Ascending aorta (tissue), 2 donors: ENCODE measurements at places on chromosomes 7 and 10.

DNA sequence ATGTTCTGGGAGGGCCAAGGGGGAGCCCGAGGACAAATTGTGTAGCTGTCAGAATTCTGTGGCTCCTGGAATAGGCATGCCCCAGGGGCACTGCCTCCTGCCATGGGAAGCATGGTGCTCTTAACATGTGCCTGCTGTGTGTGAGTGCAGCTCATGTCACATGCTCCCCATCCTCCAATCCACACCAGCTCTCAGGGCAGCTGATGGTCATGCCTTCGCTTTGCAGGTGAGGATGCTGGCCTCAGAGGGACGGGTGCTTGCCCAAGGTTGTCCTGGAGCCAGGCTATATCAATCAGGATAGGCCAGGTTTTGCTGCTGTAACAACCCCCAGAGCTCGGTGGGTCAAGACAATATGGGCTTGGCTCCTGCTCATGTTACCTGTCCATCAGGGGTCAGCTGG lies 303.4 kb downstream of the RPS24 start:
- DNase-seq, result peak; percentile 56

DNA sequence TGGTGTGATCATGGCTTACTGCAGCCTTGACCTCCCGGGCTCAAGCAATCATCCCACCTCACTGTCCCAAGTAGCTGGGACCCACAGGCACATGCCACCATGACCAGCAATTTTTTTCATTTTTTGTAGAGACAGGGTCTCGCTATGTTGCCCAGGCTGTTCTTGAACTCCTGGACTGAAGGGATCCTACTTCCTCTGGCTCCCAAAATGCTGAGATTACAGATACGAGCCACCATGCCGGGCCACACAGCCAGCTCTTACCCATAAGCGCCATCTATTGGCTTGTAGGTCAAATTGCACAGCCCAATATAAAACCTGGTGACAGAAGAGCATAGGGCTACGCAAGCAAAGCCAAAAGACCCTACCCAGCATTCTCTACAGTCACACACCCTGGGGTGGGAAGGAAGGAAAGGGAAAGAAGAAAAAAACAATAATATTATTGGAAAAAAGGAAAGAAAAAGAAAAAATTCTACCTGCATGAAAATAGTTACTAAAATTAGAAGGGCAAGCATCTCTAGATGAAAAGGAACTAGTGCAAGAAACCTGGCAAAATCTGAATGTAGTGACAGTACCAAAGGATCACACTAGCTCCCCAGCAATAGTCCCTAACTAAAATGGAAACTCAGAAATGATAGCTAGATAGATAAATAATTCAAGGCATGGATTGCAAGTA lies 29.4 kb upstream of the AMPH start:
- DNase-seq, result no peak

DNA sequence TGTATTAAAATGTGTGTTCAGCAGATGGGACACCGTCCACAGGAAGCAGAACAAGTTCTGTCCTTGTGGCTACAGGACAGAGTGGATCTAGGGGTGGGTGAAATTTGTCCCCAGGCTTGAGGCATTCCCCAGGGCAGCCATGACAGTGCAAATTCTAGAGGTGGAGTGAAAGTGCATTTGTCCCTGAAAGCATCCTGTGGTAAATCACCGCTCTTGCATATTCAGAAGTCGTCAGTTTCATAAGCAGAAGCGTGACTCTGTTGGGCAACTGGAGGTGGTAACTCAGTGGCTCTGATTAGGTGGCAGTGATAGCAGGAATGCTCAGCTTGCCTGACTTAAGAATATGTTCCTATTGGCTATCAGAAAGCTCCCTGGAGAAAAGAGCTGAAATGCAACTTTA lies 96.6 kb downstream of the SNX10 start:
- DNase-seq, result no peak

- DNase-seq, result no peak
Observed at GRCh38 chr10:125151553-125152449, 8.6 kb downstream of the CTBP2 start.

- DNase-seq, result no peak
Observed at GRCh38 chr7:36287371-36288241, 102.1 kb upstream of the ANLN start.

DNA sequence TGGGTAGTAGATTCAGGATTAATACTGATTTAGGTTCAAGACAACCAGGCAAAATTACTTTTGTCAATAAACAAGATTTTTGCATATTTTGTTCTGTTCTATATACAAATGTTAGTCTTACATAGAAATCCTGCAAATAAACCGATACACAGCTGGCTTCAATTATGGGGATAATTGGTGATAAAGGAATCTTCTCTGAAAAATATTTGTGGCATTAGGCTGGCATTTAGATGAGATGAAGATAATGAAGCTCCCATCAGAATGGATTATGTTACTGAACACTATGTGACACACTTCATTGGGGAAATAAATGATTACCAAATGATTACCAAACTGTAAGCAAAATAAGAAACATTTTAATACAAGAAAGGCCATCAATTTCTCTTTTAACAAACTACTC lies 65.8 kb downstream of the NT5C2 start:
- DNase-seq, result no peak

- no peak for DNase-seq
Observed at GRCh38 chr10:101649525-101650085, 45.4 kb downstream of the FBXW4 start.

DNA sequence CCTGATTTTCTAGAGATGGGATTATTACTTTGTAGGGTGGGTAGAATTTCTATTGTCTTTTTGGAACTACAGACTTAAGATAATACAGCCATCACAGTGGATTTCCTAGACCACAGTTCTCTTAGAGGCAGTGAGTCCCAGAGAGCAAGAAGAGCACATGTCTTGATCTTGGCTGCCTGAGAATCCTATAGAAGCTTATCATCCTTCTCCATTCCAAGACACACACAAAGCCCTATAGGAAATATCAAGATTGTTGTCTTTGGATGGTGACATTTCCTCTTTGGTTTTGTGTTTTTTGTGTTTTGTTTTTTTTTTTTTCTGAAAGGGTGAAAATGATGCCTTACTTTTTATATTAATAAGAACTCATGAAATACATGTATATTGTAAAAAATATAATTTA lies 143.1 kb downstream of the AHR start:
- DNase-seq, result no peak

DNA sequence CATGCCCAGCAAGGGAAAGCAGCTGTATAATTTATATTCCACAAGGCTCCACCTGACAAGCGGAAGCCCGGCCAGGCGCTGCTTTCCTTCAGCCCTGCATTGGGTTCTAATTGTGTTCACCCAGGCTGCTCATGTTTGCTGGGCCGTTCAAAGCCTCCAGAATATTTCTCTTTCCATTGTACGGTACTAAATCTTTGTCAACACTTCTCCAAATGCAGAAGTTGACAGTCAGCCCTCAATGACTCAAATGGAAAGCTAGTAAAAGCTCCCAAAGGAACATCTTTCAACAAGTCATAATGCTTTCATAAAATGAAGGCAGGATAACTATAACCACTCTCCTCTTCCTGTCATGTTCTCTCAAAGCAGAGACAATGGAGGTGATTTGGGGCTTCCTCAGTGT lies 17.8 kb upstream of the CPXM2 start:
- no peak for DNase-seq
